ENCODE measurements at places on chromosomes 11 and 22.

GRCh38 chr22:19527861-19528417, 3.7 kb upstream of the CLDN5 start:
- DNase-seq: peak; percentile 38

DNA sequence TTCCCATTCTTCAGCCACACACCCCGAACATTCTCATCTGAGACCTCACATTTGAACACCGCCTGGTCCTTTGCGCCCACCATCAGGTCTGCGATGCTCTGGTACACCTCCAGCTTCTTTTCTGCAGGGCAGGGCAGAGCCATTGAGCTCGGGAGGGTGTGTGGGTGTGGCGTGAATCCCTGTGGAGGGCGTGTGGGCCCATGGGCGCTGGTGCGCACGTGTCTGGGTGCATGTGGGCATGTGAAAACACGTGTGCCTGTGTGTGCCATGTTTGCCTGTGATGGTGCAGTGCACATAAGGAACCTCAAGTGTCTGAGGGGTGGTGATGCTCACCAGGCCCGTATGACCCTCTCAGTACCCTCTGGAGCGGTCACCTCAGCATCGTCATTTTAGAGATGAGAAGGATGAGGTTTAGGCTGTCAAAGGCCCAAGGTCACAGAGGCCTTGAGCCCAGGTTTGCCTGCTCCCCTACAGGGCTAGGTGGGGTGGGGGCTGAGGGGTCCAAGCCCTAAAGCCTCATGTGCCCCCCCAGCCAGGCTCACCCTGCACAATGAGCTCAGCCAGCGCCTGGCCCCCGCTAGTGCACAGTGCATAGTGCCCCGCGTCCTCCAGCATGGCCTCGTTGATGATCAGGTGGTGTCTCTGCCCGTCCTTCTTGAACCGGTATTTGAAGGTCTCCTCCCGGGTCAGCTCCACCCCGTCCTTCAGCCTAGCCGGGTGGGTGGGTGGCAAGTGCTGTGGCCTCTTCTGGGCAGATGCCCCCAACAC, 10.3 kb downstream of the MYBPC3 start:
- no peak for DNase-seq

- DNase-seq: peak; percentile 73
These were observed 109.7 kb upstream of the GALNT18 start for GRCh38 chr11:11731311-11732083.

DNA sequence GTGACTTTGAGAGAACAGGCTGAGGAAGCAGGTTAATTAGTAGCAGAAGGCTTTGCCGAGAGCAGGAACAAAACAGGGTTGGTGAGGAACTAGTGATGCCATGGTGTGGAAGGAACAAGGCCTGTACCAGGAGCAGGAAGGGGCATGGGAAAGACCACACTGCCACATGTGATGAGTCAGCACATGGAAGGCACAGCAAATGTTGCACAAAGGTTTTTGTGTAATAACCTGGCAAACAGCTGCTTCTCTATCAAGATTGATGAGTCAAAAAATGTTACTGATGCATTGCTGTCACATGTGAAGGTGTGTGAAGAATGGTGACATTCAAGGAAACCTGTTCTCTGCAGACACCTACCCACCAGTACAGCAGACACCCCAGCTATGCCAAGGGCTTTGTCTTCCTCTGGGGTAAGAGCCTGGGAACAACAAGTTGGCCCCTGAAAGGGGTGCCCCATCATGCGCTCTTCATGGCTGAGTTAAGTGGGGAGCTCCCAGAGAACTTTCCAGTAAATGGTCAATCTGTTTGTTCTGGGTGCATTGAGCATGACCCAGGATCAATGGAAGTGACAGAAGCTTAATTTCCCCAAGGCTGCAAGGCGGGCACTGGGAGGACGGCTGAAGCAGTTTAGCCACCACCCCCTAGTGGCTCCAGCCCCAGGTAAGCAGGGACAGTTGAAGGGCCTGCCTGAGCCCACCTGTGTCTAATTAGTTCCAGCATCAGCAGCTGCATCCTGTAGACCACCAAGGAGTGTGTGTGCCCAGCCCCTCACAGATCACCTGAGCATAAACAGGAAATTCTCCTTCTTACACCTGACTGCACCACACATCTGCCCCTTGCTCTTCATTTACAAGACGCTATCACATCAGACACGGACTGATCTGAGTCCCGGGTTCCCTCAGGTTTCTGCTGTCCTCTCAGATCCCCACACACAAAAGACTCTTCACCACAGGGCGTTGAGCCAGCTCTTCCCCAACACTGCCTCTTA, 47.6 kb downstream of the GGTLC2 start:
- no peak for DNase-seq

GRCh38 chr11:68414496-68415221, 45.9 kb upstream of the PPP6R3 start:
- DNase-seq: no peak

GRCh38 chr11:122404571-122404970, 251.0 kb upstream of the UBASH3B start:
- no peak for DNase-seq

GRCh38 chr11:94793002-94793401, 24.8 kb downstream of the AMOTL1 start:
- DNase-seq: peak; percentile 65

DNA sequence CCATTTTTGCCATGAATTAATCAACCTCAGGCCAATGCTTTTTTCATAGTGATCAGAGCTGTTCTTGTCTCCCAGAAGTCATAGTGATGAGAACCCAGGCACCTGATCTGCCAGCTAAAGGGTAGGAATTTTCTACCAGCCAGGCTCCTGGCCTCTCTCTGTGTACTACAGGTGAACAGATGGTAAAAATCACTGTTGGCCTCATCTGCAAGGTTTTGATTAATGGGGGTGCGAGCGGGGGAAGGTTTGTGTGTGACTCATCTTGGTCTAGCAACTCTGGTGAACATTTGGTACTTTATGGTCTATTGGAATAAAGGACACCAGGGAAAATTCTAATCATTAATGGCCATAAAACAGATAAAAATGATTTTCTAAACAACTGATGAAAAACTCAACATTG, 14.4 kb upstream of the APOL4 start:
- no peak for DNase-seq

DNA sequence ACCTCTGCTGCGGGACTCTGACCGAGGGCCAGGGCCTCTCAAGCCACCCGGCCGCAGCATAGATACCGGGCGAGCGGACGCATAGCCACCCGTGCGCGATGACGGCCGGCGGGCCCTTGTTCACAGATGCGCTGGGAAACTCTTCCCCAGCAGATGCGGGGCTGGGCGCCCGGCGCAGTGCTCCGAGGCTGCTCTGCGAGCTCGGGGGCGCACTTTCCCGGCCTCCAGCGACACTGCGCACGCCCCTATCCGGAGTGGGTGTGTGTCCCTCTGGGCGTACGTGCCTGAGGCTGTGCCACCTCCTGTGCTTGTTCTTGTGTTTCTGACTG, 104.7 kb upstream of the E2F8 start:
- no peak for DNase-seq

All from IMR-90 (cell line).